Thyroid gland (tissue), 4 donors: ENCODE measurements at places on chromosomes 2 and 18. TPM values are rescaled to one million over a fixed set of nuclear protein-coding genes. Genes with fewer than 3 reads are reported as not detected.

CABYR gene
- not detected for total RNA-seq

SNORC gene
- 1.9 TPM for total RNA-seq

MSTN gene
- total RNA-seq, result 0.29 TPM

ALK gene
- 0.08 TPM for total RNA-seq

CDK15 gene
- not detected for total RNA-seq

RELCH gene
- total RNA-seq, result 101 TPM

SKOR2 gene
- total RNA-seq, result not detected

SIX2 gene
- total RNA-seq, result not detected

MRO gene
- 11.7 TPM for total RNA-seq

ELOA2 gene
- total RNA-seq, result not detected

CHRND gene
- not detected for total RNA-seq

RAB10 gene
- total RNA-seq, result 128 TPM

RSAD2 gene
- total RNA-seq, result 3.3 TPM

- no peaks in the 10 kb centered on the region for H3K36me3 ChIP-seq
- H3K4me1 ChIP-seq, result no peaks in the 10 kb centered on the region
- DNase-seq, result no peak
- H3K27me3 ChIP-seq, result no peaks in the 10 kb centered on the region
- no peak overlapping the region for H3K27ac ChIP-seq
These were observed 317.6 kb upstream of the SMIM21 start for GRCh38 chr18:75745147-75745546.

DNA sequence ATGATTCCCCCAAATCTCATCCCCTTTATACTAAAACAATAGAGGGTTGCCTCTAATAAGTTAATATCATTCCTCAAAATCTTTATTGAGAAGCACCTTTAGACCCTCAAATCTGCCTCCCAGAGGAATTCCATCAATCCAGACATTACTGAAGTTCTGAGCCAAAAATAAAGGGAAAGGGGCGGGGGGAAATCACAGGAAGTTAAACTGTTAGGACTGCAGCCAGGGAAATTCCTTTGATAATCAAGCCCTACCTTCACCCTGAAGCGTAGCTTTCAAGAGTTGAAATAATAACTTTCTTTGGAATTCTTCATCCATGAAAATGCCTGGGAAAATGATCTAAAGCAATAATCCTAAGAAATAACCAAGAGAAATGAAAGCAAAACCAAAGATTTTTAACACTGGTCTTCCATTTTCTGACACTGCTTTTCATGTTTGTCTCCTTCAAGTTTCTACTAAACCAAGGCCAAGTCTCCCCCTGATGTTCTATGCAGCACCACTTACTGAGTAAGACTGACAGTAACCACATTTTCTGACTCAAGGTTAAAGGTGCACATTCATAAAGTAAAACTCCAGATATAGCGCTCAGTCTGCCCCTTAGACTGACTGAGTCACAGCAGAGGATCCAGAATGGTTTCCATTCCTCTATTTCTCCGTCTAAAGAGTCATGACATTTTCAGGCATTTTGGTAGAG lies 78.2 kb downstream of the TCF4 start:
- no peak overlapping the region for H3K4me3 ChIP-seq
- no peaks in the 10 kb centered on the region for H3K27me3 ChIP-seq
- H3K36me3 ChIP-seq, result no peaks in the 10 kb centered on the region
- DNase-seq, result no peak

- no peak overlapping the region for H3K4me3 ChIP-seq
- H3K36me3 ChIP-seq, result no peaks in the 10 kb centered on the region
- H3K4me1 ChIP-seq, result no peaks in the 10 kb centered on the region
- DNase-seq, result no peak
- H3K27ac ChIP-seq, result no peak overlapping the region
These were observed 954.1 kb downstream of the SOCS6 start for GRCh38 chr18:71242981-71243380.

GRCh38 chr2:48249025-48249424 lies 280.9 kb upstream of the STON1 start:
- no peaks in the 10 kb centered on the region for H3K27me3 ChIP-seq
- no peak overlapping the region for H3K4me3 ChIP-seq
- DNase-seq, result no peak
- H3K36me3 ChIP-seq, result no peaks in the 10 kb centered on the region

- peak; percentile 39 for DNase-seq
- no peaks in the 10 kb centered on the region for H3K27me3 ChIP-seq
- H3K4me3 ChIP-seq, result peak overlapping the region; percentile 4
- peak overlapping the region; percentile 51 for H3K27ac ChIP-seq
- H3K36me3 ChIP-seq, result no peaks in the 10 kb centered on the region
These were observed 229.4 kb downstream of the ZNF516 start for GRCh38 chr18:76265497-76266235.

DNA sequence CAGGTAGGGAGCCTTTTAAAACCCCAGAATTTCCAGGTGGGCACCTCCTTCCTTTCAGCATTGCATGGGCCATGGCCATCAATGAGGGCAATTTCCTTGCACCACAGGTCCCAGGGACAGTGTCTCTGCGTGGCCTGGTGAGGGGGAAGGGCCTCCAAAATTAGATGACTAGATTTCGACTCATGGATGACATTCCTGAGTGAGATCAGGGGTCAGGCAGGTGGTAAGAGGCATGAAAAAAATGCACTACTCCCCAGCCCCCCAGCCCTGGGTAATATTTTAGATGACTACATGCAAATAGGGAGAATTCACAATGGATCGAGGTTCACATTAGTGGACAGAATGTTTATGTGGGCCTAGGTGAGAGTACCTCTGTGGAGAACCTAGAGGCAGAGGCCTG lies 19.0 kb upstream of the IGFBP5 start:
- no peak for DNase-seq
- no peaks in the 10 kb centered on the region for H3K27me3 ChIP-seq
- H3K4me1 ChIP-seq, result peaks cover 51% of the 10 kb centered on the region
- no peak overlapping the region for H3K27ac ChIP-seq

- no peaks in the 10 kb centered on the region for H3K36me3 ChIP-seq
- no peak overlapping the region for H3K4me3 ChIP-seq
- H3K4me1 ChIP-seq, result no peaks in the 10 kb centered on the region
- H3K27ac ChIP-seq, result no peak overlapping the region
- no peak for DNase-seq
These were observed 40.8 kb downstream of the TSN start for GRCh38 chr2:121796239-121796638.

DNA sequence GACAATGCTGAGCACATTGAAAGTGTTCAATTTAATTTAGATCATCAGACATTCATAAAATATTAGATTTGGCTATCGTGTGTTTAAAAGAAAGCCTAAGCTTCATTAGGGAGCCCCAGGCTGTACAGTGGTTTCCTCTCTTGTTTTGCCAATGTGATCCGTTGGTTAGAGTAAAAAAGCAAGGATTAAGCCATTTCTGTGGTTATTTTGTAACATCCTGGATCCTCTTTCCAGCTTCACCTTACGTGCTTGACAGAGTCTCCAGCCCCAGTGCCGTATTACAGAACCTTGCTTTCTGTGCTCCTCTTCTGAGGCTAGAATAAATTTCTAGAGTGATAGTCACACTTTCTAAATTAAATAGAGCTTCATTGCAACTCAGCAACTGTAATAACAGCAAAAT lies 289.3 kb upstream of the LINC00305 start:
- no peak overlapping the region for H3K27ac ChIP-seq
- H3K4me3 ChIP-seq, result no peak overlapping the region
- no peaks in the 10 kb centered on the region for H3K36me3 ChIP-seq
- no peaks in the 10 kb centered on the region for H3K4me1 ChIP-seq
- no peak for DNase-seq

GRCh38 chr2:230767862-230768388 lies 55.3 kb downstream of the CAB39 start:
- peaks cover 3% of the 10 kb centered on the region for H3K36me3 ChIP-seq
- DNase-seq, result no peak
- no peaks in the 10 kb centered on the region for H3K27me3 ChIP-seq
- H3K27ac ChIP-seq, result no peak overlapping the region
- no peaks in the 10 kb centered on the region for H3K4me1 ChIP-seq

DNA sequence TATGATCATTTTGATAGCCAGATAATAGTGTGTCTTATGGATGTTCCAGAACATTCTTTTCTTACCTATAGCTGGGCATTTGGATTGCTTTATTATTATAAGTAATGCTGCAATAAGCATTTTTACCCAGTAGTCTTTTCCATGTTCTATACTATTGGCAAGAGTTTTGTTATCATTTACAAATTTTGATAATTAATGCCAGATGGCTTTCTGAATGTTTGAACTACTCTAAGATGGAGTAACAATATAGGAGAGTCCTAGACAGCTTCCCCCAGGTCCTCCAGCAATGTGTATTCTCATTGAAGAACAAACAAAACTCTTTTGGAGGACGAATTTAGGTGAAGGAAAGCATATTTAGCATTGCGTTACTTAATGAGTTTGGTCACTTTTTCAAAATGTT lies 73.0 kb downstream of the INPP4A start:
- H3K27ac ChIP-seq, result no peak overlapping the region
- H3K27me3 ChIP-seq, result no peaks in the 10 kb centered on the region
- no peak overlapping the region for H3K4me3 ChIP-seq
- no peak for DNase-seq
- H3K4me1 ChIP-seq, result no peaks in the 10 kb centered on the region

DNA sequence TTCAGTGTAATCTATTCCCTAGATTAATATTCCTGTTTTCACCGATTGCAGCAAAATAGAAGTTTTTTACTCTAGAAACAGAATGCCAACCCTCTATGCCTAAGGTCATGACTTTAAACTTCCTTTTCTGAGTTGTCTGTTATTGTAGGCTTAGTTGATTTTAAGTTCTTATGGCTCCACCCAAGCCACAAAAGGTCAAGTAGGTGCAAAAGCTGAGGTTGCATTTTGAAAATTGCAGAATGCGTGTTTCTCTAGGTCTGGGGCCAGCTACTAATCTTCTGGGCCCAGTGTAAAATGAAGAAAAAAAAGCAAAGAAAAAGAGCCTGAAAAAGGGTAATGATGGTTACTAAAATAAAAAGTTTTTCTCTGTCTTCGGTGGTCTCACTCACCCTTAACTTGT lies 635.7 kb upstream of the FAM98A start:
- no peak overlapping the region for H3K27ac ChIP-seq
- H3K4me3 ChIP-seq, result no peak overlapping the region
- DNase-seq, result peak; percentile 18
- H3K27me3 ChIP-seq, result no peaks in the 10 kb centered on the region
- peaks cover 4% of the 10 kb centered on the region for H3K4me1 ChIP-seq

DNA sequence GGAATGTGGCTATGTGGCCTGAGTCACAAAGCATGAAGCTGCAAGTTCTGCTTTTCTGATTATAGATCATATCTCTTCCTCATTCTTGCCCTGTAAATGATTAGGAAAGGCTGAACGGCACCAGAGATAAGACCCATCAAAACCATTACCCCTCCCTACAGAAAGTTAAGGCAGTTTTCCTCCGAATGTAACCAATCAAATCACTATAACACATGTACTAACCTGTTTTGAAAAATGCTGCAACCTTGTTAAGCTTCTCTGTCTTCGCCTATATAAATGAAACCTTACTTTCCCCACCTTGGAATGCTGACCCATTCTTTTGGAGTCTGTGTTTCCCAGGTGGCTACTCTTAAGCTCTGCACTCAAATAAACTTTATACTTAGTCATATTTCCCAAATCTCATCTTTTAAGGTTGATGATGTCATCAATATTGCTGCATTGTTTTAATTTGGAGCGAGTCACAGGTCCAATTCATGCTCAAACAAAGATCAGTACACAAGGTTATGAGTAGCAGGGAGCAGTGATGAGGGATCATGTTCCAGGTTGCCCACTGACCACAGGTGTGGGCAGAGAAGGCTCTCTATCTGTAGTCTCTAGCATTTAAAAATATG lies 662.3 kb downstream of the IRS1 start:
- no peaks in the 10 kb centered on the region for H3K36me3 ChIP-seq
- H3K27me3 ChIP-seq, result no peaks in the 10 kb centered on the region
- H3K4me3 ChIP-seq, result no peak overlapping the region
- no peaks in the 10 kb centered on the region for H3K4me1 ChIP-seq

- DNase-seq, result no peak
- no peak overlapping the region for H3K4me3 ChIP-seq
- H3K27ac ChIP-seq, result no peak overlapping the region
- H3K4me1 ChIP-seq, result no peaks in the 10 kb centered on the region
- no peaks in the 10 kb centered on the region for H3K36me3 ChIP-seq
- H3K27me3 ChIP-seq, result no peaks in the 10 kb centered on the region
These were observed 8.1 kb downstream of the SCRN3 start for GRCh38 chr2:174403628-174404027.

DNA sequence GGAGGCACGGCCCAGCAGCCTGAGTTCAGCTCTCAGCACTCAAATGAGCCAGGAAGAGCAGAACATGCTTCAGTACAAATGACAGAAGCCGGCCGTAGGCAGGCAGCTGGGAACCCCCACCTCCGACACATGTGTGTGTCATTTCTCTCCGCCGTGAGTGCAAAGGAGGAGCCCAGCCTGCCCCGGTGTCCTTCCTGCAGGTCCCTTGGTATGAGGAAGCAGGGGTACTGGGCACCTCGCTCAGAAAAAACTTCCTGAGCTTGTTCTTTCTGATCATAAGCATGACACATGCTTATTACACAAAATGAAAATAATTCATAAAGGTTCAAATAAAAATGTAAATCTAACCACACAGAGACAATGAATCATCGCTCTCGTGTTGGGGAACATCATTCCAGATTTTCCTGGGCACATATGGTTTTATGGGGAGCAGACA lies 35.3 kb downstream of the KCNF1 start:
- no peak overlapping the region for H3K27ac ChIP-seq
- no peak overlapping the region for H3K4me3 ChIP-seq
- no peaks in the 10 kb centered on the region for H3K4me1 ChIP-seq
- H3K27me3 ChIP-seq, result no peaks in the 10 kb centered on the region
- no peak for DNase-seq

- no peak for DNase-seq
- no peak overlapping the region for H3K27ac ChIP-seq
- no peaks in the 10 kb centered on the region for H3K27me3 ChIP-seq
These were observed 54.7 kb upstream of the ETAA1 start for GRCh38 chr2:67342394-67342793.

- no peaks in the 10 kb centered on the region for H3K27me3 ChIP-seq
- peaks cover 40% of the 10 kb centered on the region for H3K4me1 ChIP-seq
- H3K4me3 ChIP-seq, result no peak overlapping the region
- no peak overlapping the region for H3K27ac ChIP-seq
- DNase-seq, result no peak
- H3K36me3 ChIP-seq, result no peaks in the 10 kb centered on the region
These were observed 260.8 kb downstream of the SETBP1 start for GRCh38 chr18:44941516-44941915.

- peaks cover 10% of the 10 kb centered on the region for H3K4me1 ChIP-seq
- no peak for DNase-seq
- no peak overlapping the region for H3K27ac ChIP-seq
- no peak overlapping the region for H3K4me3 ChIP-seq
- no peaks in the 10 kb centered on the region for H3K27me3 ChIP-seq
These were observed 115.7 kb downstream of the ACKR3 start for GRCh38 chr2:236685361-236685760.

- no peak overlapping the region for H3K4me3 ChIP-seq
- no peak for DNase-seq
- H3K36me3 ChIP-seq, result no peaks in the 10 kb centered on the region
- H3K27me3 ChIP-seq, result no peaks in the 10 kb centered on the region
These were observed 246.0 kb upstream of the LYPD1 start for GRCh38 chr2:132915812-132916549.
